SK-N-DZ (cell line): ENCODE measurements at places on chromosomes 6 and 20.

GRCh38 chr20:57507477-57507876 is 17.5 kb downstream of the CTCFL start:
- no peak for DNase-seq

DNA sequence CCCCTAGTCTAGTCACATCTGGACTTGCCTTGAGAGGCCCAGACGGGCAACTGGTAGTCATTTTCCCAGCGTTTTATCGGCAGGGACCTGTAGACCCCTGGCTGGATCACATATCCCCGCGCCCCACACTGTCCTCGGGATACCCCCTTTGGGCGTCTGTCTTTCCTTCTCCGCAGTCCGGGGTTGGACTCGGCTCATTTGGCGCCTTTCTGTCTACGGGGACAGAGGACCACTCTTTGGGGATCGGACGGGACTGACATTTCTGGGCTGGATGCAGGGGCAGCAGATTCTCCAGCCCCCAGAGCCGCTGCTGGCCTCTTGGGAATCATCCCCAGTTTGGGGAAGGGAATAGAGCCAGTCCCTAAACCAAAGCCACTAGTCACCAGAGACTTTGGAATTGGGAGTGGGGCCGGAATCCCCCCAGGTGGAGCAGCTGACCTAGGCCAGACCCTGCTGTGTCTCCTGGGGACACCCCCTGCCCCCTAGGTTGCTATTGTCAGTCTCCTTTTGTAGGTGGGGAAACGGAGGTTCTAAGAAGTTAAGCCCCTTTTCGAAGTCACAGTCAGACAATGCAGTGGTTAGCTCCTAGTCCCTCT is 734 bp downstream of the FAM110A start:
- DNase-seq: no peak

- DNase-seq: no peak
Observed at GRCh38 chr6:35477551-35478179, 9.5 kb downstream of the RPL10A start.

- DNase-seq: no peak
Observed at GRCh38 chr6:151630387-151630786, 136.6 kb downstream of the CCDC170 start.

GRCh38 chr20:40307268-40307667 is 381.8 kb downstream of the MAFB start:
- DNase-seq: no peak

DNA sequence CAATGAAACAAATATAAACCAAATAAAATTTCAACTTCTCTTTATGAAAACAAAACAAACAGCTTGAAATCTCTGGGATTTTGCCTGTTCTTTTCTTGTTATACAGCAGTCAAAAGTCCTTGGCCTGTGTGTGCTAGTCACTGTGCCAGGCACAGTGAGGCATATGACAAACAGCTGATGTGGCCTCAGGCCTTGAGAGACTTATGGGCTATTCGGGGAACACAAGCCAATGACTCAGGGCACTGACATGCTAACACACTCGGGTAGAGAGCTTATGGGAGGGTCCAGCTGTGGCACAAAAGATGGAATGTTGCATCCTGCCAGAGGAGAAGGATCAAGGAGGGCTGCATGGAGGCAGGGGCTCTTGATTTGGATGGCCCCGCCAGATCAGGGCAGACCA is 95.4 kb upstream of the NKX2-2 start:
- DNase-seq: no peak

GRCh38 chr6:41153451-41153850 is 696 bp downstream of the TREML1 start:
- DNase-seq: no peak

- DNase-seq: no peak
Observed at GRCh38 chr20:47354464-47354713, 2.1 kb downstream of the ZMYND8 start.

DNA sequence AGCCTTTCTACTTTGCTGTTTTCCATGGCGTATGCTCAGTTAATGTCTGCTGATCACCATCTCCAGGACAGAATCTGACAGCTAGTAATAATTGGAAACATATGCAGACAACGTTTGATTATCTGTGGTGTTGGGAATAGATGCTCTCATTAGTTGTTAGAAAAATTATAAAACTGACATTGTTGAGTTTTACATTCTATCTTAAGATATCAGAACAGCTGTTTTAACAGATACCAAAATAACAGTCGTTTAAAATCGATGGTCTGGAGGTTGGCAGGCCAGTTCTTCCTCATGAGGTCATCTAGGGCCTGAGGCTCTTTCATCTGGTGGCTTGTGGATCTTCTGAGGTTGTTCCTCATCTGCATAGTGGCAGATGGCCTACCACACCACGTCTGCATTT is 137.6 kb downstream of the AIG1 start:
- DNase-seq: no peak

GRCh38 chr6:154111025-154111424 is 72.0 kb downstream of the OPRM1 start:
- no peak for DNase-seq

GRCh38 chr6:25888626-25889025 is 14.6 kb upstream of the SLC17A3 start:
- no peak for DNase-seq

DNA sequence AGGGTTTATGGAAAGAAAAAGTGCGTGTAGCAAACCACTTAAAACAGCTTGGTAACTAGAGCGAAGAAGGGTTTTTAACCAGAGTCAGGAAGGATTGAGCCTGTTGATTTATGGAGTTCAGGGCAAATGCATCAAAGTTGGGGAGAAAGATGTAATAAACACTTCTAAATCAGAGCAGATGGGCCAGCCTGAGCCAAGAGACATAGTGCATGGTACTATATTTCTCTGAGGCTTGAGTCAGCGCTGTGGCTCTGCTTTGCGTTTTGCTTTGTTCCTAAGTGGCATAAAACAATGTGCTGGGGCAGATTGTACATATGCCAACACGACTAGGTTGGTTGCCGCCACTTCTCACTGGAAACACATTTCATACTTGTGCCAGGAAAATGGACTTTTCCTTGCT is 111.3 kb downstream of the BCKDHB start:
- DNase-seq: no peak

DNA sequence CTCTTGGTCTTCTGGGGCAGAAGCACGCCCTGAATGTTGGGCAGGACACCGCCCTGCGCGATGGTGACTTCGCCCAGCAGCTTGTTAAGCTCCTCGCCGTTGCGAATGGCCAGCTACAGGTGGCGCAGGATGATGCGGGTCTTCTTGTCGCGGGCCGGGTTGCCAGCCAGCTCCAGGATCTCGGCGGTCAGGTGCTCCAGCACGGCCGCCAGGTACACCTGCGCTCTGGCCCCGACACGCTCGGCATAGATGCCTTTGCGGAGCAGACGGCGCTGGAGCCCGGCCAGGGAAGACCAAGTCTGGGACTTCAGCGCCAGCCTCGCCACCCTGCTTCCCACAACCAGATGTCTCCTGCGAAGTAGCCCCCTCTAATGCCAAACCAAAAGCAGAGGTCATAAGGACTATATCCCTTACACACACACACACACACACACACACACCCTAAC is 8.0 kb upstream of the SLC17A3 start:
- no peak for DNase-seq

DNA sequence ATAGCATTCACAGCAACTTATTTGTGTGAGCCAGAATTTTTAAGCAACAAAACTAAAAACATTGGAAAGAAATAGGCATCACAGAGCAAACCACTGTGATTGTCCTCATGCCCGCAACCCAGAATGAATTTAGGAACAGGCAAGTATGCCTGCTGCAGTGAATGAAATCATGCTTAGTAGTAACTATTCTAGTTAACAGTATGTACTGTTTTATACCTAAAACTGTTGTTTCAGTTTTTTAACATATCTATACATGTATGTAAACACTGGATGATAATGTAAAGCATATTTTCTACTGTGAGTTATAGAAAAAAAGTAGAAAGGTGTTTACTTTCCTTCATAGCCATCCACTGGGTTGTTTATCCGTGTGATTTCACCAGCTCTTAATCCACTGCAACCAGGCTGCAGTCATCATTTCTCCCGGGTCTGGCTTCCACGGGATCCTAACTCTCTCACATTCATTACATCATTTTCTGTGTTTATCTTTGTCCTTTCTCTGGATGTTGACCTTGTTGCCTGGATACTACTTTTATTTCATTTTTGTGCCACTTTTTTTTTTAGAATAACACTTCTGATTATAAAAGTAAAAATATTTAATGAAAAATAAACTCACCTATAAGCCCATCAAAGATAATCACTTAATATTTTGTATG is 3.6 kb upstream of the ARFGEF3 start:
- no peak for DNase-seq

DNA sequence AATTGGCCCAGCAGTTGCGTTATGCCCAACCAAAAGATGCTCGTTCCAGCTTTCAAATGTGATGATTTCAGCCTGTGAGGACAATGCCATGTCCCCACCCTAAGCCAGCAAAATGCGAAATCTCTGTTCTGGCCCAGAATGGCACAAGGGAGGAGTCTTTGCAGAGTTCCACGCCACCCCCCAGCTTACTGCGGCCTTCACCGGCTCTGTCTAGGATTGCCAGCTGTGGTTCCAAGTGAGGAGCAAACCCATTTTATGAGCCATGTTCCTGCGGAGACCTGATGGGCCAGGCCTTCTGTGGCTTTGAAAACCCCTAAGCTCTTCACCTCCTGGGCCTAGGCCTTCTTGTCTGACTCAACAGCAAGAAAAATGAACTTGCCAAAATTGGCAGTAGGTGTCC is 146.8 kb upstream of the SNX9 start:
- DNase-seq: no peak

GRCh38 chr6:27531772-27532459 is 59.0 kb upstream of the ZNF184 start:
- DNase-seq: no peak

GRCh38 chr20:40952136-40952535 is 76.5 kb upstream of the TOP1 start:
- no peak for DNase-seq

DNA sequence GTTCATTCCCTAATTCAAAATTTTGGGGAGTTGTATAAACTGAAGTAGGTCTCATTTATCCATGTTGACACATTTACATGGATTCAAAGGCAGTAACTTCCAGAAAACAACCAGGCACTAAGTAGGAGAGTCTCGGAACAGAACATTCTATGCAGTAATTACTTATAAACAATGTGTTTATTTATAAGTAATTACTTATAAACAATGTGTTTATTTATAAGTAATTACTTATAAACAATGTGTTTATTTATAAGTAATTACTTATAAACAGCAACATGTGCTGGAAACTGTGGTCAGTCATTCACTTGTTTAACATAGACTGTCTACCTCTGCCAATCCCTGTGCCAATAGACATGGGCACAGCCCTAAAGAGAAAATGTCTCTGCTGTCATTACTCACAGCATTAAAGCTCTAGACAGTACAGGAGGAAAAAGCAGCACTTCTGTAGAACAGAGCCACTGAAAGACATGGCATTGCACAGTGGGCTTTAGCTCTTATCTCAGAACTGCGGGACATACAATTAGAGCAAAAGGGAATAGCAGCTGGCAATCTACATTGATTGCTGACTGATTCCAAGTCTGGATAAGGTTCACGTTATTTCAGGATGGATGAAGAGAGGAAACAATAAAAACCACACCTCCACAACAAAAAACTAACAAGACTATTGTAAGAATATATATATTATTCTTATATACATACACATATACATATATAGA is 188.2 kb downstream of the WDR27 start:
- DNase-seq: no peak

DNA sequence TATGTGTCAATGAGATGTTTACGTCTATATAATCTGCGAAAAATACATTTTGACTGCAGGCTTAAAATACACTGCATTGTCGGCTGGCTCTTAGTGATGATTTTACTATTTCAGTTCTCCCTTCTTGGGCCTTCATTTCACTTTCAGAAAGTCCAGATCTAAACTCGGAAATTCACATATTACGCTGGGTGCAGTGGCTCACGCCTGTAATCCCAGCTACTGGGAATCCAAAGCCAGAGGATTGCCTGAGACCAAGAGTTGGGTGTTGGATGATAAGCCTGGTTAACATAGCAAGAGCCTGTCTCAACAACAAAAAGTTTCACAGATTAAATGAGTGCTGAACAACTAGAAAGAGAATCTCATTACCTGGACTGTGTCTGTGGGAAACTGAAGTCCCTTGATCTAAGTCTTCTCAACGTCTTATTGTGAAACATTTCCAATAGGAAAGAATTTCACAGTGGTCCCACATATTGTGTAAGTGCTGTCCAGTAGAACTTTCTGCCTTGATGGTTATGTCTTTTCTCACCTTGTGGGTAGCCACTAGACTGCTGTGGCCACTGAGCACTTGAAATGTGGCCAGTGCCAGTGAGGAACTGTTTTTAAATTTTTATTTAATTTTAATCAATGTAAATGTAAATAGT is 1.9 kb downstream of the GINM1 start:
- no peak for DNase-seq

DNA sequence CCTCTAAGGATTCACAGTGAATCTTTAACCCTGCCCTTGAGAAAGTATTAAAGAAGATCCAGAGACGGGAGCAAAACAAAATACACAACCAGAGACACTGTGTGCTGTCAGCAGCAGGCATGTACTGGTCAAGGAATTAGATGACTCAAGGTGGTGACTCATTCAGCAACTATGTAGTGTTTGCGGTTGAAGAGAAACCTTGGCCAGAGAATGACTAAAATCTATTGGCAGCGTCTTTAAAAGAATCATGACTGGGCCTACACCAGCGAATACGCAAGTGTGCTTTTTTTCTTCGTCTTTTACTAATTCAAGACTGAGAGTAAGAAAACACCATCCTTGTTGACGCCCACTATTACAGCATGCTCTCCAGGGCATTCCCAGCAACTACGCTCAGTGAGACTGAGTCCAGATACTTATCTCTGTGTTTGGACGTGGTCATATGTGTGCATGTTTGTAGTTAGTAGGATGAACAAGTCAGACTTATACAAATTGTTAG is 72.4 kb upstream of the BACH2 start:
- no peak for DNase-seq

DNA sequence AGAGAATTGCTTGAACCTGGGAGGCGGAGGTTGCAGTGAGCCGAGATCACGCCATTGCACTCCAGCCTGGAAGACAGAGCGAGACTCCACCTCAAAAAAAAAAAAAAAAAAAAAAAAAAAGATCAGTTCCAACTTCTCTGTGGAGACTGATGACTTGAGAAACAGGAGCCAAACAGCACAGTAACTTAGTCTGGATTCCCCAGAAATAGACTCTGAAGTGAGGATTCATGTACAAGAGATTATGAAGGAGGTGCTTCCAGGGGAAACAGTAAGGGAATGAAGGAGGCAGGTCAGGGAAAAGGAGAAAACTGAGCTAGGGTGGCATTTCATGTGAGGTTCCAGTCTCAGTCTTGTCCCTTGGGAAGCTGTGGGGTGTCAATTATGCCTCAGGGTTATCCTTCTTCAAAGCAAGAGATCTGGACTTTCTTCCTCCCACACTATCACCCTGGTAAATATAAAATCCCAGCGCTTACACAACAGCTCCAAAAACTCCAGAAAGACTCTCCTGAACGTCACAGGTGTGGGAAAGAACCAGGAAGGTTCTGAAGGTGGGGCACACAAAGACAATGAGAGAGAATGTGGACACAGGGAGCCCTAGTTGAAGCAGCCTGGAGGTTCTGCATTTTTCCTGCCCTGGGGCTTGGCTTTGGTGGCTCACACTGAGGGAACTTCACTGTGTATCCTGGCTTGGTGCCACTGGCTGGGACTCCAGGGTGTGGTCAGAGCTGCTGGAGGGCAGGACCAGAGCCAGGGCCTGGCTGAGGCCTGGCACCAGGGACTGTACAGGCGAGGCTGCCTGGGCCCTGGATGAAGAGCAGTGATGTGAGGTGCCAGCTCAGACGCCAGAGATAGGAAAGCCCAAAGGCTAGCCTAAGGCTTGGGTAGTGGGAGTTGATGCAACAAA is 46.8 kb downstream of the PCNA start:
- DNase-seq: no peak

- DNase-seq: no peak
Observed at GRCh38 chr6:117986396-117986795, 79.3 kb downstream of the SLC35F1 start.

GRCh38 chr6:1770968-1771723 is 161.4 kb downstream of the FOXC1 start:
- DNase-seq: no peak
